ENCODE measurements at places on chromosomes 2 and 18.

GRCh38 chr2:109292386-109292785 is 163.4 kb downstream of the SH3RF3 start:
- no peak for DNase-seq

- DNase-seq: no peak
These were observed 74.8 kb downstream of the CDK15 start for GRCh38 chr2:201880993-201881611.

GRCh38 chr18:6994771-6995430 is 122.7 kb downstream of the LAMA1 start:
- no peak for DNase-seq

- no peak for DNase-seq
These were observed 86.9 kb downstream of the LRRC30 start for GRCh38 chr18:7317804-7318231.

DNA sequence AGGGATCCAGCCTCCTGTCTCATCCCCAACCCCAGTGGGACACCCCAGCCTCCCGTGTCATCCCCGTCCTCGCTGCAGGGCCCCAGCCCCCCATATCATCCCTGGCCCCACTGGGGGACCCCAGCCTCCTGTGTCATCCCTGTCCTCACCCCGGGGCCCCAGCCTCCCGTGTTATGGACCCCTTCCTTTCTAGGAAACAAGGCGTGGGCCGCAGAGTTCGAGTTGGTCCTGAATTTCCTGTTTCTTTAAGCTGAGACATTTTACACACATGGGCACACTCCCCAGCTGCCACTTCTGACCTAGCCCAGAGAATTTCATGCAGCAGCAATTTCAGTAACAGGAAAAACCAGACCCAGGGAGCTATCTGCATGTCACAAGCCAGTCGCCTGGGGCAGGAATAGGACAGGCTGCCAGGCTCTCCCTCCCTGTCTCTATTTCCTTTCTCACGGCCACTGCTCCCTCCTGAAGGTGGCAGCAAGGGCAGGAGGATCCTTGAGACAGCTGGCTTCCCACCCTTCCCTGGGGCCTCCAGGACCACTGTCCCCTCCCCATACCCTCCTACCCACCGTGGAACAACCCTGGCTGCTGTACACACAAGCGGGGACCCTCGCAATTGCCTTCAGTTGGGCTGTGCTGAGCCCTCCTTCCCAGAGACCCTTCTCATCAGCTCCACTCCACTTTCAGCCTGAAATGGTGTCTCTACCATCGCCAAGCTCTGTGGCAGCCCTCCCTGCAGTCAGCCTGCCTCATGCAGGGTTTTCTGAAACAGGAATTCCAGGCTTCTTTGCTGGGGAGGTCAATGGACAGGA is 141.9 kb upstream of the ID2 start:
- DNase-seq: no peak

- DNase-seq: no peak
These were observed 15.0 kb upstream of the GPR17 start for GRCh38 chr2:127630864-127631540.

DNA sequence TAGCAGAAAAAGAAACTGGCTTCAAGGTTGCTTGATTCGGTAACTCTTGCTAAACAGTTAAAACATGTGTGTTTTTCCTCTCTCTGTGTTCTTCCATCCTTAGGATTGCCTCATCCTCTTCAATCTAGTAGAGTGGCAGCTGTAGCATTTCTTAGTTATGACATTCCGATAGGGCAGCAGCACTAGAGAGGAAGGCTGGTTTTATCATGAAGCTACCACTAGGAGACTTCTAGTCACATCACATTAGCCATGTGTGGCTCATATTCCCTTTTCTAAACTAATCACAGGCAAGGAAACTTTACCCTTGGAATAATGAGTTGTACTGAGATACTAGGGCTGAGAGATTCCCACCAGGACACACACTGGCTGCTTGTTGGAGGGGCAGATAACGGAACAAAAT is 187.6 kb downstream of the DOK6 start:
- no peak for DNase-seq

DNA sequence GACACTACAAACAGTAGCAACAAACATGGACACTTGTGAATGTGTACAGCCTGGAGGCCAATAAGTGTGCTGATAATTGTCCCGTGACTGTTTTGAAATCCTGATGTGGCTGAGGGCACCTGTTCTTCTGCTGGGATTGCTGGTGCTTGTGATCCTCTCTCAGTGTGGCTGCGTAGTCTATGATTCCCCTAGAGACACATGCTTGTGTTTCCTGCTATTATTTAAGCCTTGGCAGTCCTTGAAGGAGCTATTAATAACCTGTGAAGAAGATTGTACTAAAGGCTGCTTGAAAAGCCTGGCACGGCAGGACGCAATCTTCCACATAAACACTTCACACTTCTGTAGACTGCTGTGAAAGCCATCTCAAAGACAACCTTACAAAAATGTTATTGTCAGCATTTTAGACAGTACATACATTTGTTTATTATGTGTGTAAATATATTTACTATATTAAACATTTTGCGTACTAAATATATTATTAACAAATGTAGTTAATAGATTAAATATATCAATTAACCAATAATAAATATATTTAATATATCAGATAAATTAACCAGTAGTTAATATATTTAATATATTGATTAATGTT is 71.4 kb downstream of the GALR1 start:
- DNase-seq: no peak

GRCh38 chr2:12317814-12318426 is 398.8 kb upstream of the TRIB2 start:
- peak; percentile 38 for DNase-seq

GRCh38 chr2:127121353-127121752 is 14.4 kb upstream of the BIN1 start:
- no peak for DNase-seq

DNA sequence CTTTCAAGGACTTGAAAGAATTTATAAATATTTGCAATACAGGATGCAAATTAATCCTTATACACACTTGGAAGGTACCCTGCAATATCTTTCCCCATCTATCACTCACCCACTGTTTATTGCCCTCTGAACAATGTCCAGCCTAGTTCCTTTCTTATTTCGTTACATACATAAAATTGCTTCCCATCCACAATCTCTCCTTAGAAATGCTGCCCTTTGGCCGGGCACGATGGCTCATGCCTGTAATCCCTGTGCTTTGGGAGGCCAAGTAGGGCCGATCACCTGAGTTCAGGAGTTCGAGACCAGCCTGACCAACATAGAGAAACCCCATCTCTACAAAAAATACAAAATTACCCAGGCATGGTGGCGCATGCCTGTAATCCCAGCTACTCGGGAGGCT is 41.2 kb upstream of the ATP8B1 start:
- no peak for DNase-seq

GRCh38 chr18:6624661-6625311 is 104.7 kb upstream of the ARHGAP28 start:
- no peak for DNase-seq

DNA sequence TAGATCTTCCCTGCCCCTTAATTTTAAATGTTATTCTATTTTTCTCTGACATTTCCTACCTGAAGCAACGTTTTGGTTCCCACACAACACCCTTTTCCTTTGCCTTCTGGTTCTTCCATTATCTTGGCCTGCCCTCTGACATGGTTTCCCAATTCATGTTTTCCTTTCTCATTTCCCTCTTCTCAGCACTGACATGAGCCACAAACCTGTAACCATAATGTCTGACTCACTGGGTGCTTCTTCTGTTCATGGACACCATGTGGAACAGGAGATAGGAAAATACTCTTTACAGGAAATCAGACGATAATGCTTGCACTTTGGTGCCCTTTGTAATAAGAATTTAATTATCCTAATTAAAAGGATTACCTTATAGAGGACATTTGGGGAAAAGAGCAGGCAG is 142.0 kb downstream of the ZEB2 start:
- no peak for DNase-seq

DNA sequence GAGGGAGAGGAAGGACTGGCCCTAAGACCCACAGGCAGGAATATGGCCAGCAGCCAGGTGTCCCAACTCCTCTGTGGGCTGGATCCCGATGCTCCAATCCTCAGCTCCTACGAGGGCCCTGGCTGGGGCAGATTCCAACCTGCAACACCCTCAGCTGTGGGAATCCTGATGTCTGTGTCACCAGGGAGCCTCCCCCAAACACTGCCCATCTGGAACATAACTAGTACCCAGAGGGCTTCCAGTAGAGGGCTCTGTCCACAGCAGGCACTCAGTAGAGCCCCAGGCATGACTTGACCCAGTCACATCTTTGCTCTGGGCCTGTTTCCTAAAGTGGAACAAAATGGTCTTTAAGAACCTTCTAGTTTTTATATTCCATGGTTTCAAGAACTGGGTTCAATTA is 20.6 kb upstream of the LOXHD1 start:
- no peak for DNase-seq

GRCh38 chr2:114265261-114265660 is 177.2 kb upstream of the DPP10 start:
- DNase-seq: no peak

- no peak for DNase-seq
These were observed 59.8 kb downstream of the GLS start for GRCh38 chr2:190940454-190940853.

GRCh38 chr18:72360634-72361033 is 183.5 kb downstream of the CBLN2 start:
- DNase-seq: no peak

- no peak for DNase-seq
These were observed 1.2 kb downstream of the SERTAD2 start for GRCh38 chr2:64652231-64653108.

DNA sequence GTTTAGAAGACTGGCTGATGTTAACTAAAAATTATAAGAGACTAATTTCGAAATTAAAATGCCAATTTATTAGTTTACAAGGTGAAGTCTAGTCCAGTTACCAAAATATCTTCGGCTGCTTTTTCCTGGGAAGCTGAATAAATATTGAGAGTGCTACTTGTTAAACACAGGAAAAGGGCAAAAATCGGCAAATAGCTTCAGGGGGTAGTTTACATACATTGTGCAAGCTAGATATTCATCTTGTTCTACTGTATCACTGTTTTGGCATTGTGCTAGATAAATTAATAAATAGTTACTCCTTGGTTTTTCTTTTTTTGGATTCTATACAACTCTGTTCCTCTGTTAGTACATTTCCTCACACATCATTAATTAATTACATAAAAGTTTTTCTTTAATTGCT is 29.3 kb downstream of the NHEJ1 start:
- DNase-seq: no peak

Measured in COLO829 (cell line).